ENCODE measurements at places on chromosomes 1 and 21.

- DNase-seq, result no peak
Observed at GRCh38 chr1:43547538-43548072, 16.9 kb downstream of the PTPRF start.

GRCh38 chr1:172220376-172220775, 200.1 kb upstream of the C1orf105 start:
- no peak for DNase-seq

DNA sequence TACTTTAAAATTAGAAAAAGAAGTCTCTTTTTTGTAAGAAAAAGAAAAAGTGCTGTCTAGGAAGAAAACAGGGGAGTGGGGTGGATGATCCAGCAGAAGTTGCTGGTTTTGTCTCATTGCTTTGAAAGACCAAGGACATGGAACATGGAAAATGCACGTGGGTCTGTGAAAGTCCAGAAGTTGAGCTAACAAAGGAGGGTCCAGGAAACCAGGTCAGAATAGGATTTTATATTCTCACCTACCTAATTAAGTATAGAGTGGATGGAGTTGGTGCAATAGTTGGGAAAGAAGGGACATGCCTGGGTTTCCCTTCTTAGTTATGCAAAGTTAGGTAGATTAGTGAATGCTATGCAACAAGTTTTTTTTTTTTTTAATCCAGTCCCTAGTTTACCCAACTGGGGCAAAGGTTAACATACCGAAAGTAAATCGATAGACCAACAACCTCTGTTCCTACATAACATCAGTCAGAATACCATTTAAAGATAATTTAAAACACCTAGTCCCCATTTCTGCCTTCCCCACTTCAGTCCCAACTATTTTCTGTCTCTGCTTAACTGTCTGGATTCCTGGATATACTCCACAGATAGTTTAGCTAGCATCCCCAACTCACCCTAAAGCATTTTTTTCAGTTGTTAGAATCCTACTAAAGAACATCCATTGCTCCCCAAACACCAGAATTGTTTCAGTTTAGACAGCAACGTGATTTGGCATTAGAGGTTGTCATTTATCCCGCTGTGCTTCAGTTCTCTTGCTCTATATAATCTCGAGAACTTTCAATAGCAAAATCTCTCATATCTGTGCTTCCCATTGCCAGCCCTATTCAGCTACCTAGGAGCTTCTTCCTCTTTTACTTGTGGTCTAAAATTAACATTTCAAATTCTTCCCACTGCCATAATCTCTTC, 105.7 kb upstream of the PLPPR5 start:
- no peak for DNase-seq

GRCh38 chr1:206422525-206422924, 47.8 kb upstream of the IKBKE start:
- no peak for DNase-seq

DNA sequence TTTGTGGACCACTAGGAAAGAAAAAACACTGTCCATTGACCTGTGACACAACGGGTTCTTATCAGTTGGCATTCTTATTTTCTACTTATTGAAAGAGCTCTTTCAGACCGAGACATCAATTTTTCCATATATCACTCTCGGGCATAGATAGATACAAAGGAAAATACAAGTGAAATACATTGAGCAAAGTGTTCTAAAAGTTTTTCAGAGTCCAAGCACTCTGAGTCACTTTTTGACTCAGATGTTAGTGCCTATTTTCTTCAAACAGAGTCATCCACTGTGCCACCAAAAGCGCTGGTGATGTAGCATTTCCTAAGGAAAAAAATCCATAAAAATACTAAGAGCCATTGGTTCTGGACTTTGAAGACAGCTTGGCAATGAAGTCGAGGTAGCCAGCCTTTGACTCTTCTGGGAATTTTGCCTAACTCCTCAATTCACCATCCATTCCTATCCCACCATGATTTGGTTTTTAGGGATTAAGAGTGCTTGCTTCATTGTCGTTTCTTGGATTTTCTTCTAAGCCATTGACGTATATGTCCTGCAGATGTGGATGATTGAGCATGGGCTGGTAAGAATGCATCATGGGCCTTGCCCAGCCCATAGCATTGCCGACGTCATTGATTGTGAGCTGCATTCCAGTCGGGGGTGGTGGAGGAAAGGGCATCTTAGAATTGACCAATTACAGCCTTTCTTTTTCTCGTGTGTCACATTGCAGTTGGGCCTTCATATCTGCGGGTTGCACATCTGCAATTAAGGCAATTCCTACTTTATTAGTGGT, 10.6 kb downstream of the GALNT2 start:
- no peak for DNase-seq

DNA sequence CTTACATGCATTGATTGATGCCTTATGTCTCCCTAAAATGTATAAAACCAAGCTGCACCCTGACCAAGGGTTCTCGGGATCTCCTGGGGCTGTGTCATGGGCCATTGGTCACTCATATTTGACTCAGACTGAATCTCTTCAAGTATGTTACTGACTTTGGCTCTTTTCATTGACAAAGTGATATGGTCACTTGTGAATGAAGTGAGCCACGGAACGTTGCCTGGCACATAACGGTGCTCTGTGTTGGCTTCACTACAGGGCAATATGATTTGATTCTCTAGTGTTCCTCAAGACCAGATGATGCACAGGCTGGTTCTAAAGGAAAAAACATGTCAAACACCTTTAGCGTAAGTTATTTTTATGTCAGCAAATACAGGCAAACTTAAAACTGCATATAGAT, 11.4 kb upstream of the IL10RB start:
- DNase-seq, result no peak

GRCh38 chr1:231424950-231425805, 3.1 kb upstream of the EGLN1 start:
- DNase-seq, result no peak

GRCh38 chr1:246012341-246012740, 494.7 kb downstream of the SMYD3 start:
- no peak for DNase-seq

DNA sequence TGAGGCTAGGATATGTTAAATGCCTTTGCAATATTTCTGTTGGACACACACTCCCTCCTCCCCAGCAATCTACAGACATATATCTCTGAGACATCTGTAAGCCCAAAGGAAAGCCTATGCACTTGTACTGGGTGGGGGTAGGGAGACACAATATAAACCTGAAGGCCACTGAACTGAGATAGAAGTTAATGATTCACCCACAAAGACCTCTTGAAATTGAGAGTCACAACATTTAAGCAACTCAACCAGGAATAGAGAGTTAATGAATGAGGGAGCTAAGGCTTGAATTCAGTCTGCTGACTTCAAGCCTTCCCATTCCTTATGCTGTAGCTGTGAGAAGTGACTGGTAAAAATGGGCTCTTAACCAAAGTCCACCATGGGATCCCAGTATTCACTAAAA, 5.0 kb downstream of the OR10J1 start:
- no peak for DNase-seq

- no peak for DNase-seq
Observed at GRCh38 chr1:51564124-51564523, 45.1 kb upstream of the EPS15 start.

- no peak for DNase-seq
Observed at GRCh38 chr21:37665230-37666024, 250.8 kb downstream of the KCNJ6 start.

DNA sequence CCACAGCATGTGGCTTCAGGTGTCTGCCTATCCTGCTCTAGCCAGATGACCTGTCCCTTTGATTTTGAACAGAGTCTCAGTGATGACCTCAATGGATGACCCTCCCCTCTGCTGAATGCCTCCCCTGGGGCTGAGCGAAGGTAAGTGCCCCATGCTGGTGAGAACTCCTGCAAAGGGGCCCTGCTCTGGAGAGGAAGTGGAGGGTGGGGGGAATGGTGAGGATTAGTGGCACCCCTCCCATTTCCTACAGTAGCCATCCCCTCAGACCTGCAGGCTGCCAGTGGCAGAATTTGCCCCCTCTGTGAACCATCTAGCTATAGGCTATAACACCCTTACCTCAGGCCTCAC, 3.7 kb upstream of the PMVK start:
- DNase-seq, result no peak

- DNase-seq, result no peak
Observed at GRCh38 chr1:155001425-155001674, 1.3 kb upstream of the ZBTB7B start.

GRCh38 chr1:203185585-203185984, 919 bp downstream of the CHI3L1 start:
- DNase-seq, result no peak

- no peak for DNase-seq
Observed at GRCh38 chr21:45719177-45719802, 75.8 kb downstream of the PCBP3 start.

DNA sequence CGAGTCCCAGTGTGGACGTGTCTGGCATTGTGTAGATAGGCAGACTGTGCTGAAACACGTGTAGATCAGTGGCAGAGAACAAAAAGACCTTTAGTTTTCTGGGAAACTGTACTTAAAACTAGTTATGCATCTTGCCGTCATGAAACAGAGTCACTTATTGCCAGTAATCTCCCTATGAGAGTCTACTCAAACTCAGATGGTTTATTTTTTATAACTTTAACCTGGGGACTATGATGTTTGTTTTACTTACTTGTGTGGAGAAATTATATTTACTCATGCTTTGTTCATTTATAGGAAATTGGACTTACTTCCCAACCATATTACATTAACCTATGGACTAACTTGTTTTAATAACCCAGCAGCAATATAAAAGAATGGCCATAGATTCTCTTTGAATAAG, 54.1 kb upstream of the ABCG1 start:
- DNase-seq, result no peak

DNA sequence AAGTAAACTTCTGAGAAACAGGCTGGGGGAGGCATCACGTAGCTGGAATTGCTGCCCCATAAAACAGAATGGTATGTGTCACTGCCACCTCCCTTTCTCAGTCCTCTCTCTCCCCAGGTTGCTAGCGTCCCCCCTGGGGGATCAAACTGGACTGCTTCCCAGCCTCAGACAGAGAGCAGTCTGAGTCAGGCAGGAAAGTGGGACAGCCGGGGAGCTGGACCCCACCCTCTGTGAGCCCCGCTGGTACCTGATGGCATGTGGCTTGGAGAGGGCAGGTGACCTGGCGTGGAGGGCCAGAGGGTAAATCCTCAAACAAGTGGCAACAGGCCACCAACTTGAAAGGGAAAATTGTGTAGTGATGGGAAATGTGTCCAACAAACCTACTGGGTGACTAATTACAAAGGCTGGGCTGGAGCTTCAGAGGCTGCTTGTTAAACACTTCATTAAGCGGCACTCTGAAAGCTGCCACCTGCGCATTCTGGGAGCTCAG, 1.0 kb upstream of the SFN start:
- no peak for DNase-seq

GRCh38 chr1:31295874-31296485, 608 bp downstream of the SNRNP40 start:
- no peak for DNase-seq

DNA sequence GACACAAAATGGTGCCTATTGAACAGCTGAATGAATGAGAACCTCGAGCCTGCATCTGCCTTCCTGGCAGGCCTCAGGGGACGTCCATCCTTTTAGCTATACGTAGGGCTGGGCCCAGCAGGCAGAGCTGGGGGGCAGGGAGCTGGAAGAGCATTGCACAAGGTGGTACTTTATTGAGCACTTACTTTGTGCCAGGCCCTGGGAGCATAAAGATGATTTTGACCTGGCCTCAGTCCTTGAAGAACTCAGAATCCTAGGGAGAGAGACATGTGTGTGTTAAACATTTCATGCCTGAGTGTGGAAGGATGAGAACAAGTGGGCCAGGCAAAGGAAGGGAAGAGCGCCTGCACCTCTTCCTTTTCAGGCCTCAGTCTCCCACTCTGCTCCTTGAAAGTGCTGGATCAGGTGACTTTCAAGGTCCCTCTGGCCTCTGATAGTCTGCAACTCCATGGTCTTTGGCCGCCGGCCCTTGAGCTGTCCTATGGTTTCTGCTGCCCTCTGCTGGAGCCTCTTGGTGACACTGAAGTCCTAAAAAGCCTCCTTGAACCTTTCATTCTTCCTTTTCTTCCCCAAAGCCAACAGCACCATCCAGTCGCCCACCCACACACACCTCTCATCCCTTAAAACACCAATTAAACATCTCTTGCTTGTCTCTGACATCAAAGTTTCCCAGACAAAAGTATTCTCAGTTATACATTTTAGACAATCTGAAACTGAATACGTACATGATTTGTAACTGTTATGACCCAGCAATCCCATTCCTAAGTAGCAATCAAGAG, 3.5 kb upstream of the PEAR1 start:
- DNase-seq, result peak; percentile 28

GRCh38 chr1:231395998-231396390, 26.1 kb downstream of the EGLN1 start:
- no peak for DNase-seq

DNA sequence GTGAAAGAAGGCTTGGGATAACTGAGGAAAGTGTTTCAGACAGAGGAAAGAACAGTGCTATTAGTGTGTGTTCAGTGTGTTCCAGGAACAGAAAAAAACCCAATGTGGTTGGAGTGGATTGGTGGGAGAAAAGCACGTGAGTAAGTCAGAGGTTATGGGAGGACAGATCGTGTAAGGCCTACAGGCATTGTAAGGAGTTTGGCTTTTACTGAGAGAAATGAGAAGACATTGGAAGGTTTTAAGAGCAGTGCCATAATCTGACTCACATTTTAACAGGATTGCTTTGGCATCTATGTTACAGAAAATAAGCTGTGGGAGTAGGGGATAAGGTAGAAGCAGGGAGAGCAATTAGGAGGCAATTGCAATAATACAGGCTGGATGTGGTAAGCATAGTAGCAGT, 4.8 kb downstream of the ARPC5 start:
- no peak for DNase-seq

DNA sequence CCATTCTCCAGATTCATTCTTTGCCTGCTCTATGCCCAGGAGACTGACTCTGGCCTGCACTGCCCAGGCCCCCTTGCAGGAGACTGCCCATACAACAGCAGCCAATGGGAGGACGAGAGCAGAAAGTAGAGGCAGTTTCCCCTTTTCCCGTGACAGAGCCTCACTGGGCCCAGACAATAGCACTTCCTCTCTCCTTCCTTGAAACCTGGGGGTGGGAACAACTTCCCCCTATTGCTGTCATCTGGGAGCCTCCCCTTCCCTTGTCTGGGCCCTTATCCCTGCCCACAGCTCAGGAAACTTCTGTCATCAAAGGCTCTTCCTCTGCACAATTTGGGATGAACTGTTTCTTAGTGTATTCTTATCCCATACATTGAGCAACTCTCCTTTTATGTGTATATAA, 60.8 kb upstream of the KCNJ15 start:
- no peak for DNase-seq

DNA sequence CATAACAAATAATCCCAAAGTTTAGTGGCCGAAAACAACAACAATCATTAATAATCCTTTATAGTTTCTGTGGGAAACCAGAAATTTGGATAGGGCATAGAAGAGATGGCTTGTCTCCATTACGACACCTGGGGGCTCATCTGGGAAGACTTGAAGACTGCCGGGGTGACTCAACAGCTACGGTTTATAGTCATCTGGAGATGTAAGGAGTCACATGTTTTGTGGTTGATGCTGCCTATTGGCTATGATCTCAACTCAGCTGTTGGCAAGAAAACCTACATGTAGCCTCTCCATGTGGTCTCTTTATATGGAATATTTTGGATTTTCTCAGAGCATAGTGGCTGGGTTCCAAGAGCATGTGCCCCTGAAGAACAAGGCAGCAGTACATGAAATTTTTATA, 29.3 kb upstream of the TSPAN2 start:
- DNase-seq, result no peak
